M059J (cell line): ENCODE measurements at places on chromosomes 7 and 10.

DNA sequence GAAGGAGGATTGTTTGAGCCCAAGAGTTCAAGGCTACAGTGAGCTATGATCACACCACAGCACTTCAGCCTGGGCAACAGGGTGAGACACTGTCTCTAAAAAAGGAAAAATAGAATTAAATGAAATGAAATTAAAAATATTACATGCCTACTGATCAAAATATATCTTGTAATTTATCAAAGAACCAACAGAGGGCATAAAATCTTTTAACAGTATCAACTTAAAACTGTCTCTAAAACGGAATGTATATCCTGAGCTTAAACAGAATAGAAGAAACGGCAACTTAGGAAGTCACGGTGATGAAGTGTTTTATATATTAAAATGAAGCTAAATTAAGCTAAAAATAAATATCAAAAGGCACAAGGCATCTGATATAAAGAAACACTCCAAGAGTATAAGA is 78.8 kb downstream of the MTPAP start:
- DNase-seq: peak; percentile 1

GRCh38 chr10:128026615-128027300 is 99.5 kb downstream of the MKI67 start:
- no peak for DNase-seq

GRCh38 chr7:38025815-38026214 is 105.4 kb downstream of the EPDR1 start:
- DNase-seq: peak; percentile 23

DNA sequence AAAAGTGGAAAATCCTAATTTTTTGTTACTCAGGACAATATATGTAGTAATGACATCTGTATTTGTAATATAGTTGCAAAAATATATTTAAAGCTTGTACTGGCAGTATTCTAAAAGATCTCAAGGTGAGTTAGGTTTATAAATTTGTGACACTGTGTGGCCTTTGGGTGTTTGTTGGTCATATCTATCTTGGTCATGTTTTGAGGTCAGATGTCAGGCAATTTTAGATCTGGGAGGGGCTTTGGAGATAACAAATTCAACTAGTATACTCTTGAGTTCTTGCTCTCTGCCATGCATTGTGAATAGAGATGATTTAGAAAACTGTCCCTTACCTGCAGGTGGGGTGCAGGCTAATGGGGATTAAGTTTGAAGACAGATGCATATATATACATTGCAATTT is 3.1 kb downstream of the TBC1D12 start:
- no peak for DNase-seq

GRCh38 chr7:42997611-42998010 is 65.4 kb downstream of the MRPL32 start:
- DNase-seq: no peak
